Heart left ventricle (tissue), 16 donors: ENCODE measurements at places on chromosomes 3 and 15.
A peak's percentile ranks its signal among the peaks of the same experiment; 100 is the strongest.

DNA sequence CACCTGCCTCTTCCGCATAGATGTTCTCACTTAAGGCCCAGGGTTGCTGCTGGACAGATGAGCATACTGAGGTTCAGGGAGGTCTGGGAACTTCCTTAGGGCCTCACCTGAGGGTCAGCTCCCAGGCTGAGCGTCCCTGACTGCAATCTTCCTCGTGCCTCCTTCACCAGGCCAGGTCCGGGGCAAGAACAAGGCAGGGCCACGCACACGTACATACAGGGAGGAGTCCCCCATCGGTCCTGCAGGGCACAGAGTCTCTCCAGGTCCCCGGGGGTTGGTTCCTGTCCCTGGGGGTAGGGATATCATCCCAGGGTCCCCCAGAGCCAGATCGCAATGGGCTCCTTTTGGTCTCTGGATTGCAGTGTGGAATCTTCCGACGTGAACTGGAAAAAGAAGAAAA, 130.1 kb downstream of the LRRK1 start:
- no peaks in the 10 kb centered on the region for H3K4me1 ChIP-seq
- no peak overlapping the region for H3K27ac ChIP-seq

DNA sequence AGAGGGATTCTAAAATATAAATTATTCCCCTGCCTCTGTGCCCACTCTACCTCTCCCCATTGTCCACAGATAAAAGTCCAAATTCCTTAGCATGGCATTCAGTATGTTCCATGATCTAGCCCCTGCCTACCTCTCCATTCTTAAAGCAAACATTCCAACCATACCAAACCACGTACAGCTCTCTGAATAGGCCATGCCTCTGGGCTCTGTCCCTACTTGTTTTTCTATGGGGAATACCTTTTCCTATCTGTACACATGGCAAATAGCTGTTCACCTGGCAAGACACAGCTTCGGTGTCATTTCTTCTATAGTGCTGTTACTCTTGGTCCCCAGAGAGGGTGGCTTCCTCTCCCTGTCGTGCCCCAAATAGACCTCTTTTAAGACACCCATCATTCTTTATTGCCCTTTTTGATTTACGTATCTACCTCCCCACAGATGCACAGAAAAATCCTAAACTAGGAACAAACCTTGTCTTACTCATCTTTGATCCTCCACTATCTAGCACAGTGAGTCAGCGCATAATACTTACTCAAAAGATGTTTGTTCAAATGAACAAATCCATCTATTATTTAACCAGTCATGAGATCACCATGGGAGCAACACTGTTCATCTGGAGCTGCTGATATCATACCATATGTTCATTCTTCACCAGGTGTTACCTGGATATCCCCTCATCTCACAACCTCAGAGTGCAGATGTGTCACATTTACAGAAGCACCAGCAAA, 329.8 kb downstream of the THSD4 start:
- no peak overlapping the region for H3K4me3 ChIP-seq
- H3K27me3 ChIP-seq = no peaks in the 10 kb centered on the region
- no peaks in the 10 kb centered on the region for H3K36me3 ChIP-seq
- no peak overlapping the region for H3K27ac ChIP-seq

DNA sequence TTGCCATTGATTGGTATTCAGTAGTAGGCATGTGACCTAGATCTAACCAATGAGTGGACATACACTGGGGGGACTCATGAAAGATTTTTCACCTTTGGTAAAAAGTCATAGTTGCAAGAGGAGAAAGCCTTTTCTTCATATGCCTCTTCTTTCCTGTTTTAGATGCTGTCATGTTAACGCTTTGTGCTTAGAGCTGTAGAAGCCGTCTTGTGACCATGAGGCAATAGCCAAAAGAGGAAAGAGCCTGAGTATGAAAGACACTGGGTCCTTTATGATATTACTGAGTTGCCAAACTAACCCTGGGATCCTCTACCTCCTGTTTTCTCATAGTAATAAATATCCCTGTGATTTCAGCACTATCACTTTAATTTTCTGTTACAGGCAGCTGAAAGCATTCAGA, 396.0 kb downstream of the FHIT start:
- H3K4me3 ChIP-seq = no peak overlapping the region
- no peak for DNase-seq
- H3K36me3 ChIP-seq = no peaks in the 10 kb centered on the region
- no peaks in the 10 kb centered on the region for H3K27me3 ChIP-seq
- H3K27ac ChIP-seq = no peak overlapping the region
- no peaks in the 10 kb centered on the region for H3K4me1 ChIP-seq

DNA sequence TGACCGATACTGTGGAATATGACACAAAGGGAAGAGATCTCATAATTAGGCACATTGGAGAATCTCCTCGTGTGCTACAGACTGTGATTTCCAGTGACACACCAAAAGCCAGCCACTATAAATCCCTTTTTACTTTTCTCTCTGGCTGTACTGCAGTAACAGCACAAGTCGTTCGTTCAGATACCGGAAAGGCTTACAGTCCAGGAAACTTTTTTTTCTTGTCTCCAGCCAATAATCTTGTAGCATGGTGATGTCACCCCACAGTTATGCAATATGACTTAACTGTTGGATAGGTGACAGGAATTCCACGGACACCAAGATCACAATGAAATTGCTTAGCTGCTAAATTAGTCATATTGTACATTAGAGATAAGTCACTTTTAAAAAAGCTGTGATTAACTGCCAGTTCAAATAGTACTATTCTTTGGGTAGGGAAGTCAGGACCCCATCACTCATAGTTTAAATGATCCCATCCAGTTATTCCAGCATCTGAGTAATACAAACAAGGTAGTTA, 36.3 kb upstream of the TSC22D2 start:
- DNase-seq = no peak
- peak overlapping the region; percentile 34 for H3K4me3 ChIP-seq
- H3K27ac ChIP-seq = peak overlapping the region; percentile 89
- no peaks in the 10 kb centered on the region for H3K27me3 ChIP-seq
- no peaks in the 10 kb centered on the region for H3K36me3 ChIP-seq

DNA sequence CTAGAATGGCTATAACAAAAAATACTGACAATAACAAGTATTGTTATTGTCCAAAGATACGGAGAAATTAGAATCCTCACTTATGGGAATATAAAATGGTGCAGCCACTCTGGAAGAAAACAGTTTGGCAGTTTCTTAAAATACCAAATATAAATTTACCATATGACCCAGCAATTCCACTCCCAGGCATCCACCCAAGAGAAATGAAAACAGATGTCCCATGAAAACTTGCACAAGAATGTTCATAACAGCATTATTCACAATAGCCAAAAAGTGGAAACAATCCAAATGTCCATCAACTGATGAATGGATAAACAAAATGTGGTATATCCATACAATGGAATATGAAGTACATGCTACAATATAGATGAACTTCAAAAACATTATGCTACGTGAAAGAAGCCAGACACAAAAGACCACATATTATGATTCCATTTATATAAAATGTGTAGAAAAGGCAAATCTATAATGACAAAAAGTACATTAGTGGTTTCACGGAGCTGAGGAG, 9.4 kb downstream of the AAGAB start:
- no peak overlapping the region for H3K27ac ChIP-seq
- DNase-seq = no peak
- no peaks in the 10 kb centered on the region for H3K27me3 ChIP-seq
- no peaks in the 10 kb centered on the region for H3K4me1 ChIP-seq

- no peak overlapping the region for H3K27ac ChIP-seq
- no peaks in the 10 kb centered on the region for H3K36me3 ChIP-seq
- no peaks in the 10 kb centered on the region for H3K4me1 ChIP-seq
- no peaks in the 10 kb centered on the region for H3K27me3 ChIP-seq
Measured at GRCh38 chr3:7854721-7855120, 646.9 kb upstream of the LMCD1 start.

DNA sequence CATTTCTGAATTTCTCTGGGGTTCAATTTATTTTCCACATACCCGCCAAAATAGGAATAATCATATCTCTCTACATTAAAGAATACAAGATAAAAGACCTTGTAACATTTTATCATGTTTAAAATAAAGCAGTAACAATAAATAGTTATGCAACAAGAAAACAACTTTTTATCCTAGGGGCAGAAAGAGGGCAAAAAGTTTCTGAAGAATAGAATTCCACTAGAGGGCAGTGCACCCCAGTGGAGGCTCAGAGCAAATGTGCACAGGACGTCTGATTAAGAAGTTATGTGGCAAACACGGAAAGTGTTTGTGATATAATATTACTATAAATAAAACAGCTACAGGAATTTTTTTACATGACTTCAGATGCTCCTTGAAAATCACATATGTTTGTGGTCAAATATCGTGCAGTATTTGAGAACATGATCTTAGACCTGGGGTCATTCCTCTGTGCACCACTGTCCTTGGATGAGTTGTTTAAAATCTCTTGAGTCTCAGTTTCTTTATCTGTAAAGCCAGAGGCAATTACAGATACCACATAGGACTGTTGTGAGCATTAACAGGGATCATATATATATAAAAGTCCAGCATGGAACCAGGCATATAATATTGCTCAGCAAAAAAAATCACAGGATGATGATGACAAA, 13.2 kb upstream of the PIK3R4 start:
- no peak overlapping the region for H3K27ac ChIP-seq
- H3K27me3 ChIP-seq = no peaks in the 10 kb centered on the region
- H3K4me1 ChIP-seq = peaks cover 3% of the 10 kb centered on the region
- no peak overlapping the region for H3K4me3 ChIP-seq
- H3K36me3 ChIP-seq = no peaks in the 10 kb centered on the region
- no peak for DNase-seq

DNA sequence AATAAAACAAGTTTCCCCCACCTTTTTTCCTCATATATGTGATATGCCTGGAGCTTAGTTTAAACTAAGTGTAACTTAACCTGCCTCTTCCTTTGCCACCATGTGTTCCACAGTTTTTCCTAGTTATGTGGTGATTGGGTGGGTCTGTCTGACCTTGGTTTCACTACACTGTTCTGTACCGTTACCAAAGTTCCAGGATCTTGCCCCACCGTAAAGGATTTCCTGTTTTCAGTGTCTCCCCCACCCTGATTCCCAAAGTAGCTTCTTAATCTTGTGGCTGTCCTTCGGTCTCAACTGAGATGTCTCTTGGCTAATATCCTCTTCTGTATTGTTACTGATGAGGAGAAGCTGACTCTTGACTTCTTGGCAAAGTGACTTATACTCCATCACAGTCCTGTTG, 6.4 kb upstream of the MGA start:
- no peak overlapping the region for H3K27ac ChIP-seq
- no peak for DNase-seq
- H3K4me1 ChIP-seq = no peaks in the 10 kb centered on the region
- H3K36me3 ChIP-seq = no peaks in the 10 kb centered on the region

DNA sequence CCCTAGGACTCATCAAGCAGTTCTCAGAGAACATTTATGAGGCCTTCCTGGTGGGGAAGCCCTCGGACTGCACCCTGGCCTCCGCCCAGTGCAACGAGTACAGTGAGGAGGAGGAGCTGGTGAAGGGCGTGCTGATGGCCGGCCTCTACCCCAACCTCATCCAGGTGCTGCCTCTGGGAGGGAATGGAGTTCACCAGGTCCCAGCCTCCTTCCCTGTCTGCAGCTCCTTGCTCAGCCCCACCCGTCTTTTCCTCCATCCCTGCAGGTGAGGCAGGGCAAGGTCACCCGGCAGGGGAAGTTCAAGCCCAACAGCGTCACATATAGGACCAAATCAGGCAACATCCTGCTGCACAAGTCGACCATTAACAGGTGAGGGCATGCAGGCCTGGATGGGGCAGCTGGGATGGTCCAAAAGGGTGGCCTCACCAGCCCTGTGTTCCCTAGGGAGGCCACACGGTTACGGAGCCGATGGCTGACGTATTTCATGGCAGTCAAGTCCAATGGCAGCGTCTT, 46.3 kb downstream of the DHX30 start:
- H3K4me1 ChIP-seq = no peaks in the 10 kb centered on the region
- no peak for DNase-seq
- peaks cover 97% of the 10 kb centered on the region for H3K36me3 ChIP-seq
- no peak overlapping the region for H3K27ac ChIP-seq

DNA sequence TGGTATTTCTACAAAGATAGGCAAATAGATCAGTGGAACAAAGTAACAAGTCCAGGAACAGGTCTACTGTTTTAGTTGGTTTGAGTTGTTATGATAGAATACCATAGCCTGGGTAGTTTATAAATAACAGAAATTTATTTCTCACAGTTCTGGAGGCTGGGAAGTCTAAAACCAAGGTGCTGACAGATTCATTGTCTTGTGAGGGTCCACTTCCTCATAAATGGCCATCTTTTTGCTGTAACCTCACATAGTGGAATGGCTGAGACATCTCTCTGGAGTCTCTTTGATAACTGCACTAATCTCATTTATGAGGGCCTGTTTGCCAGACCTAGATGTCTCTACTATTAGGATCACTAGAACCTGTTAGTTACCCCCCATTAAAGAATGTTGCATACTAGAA, 152.3 kb upstream of the MYRIP start:
- H3K27ac ChIP-seq = no peak overlapping the region
- no peak for DNase-seq
- H3K4me3 ChIP-seq = no peak overlapping the region
- H3K4me1 ChIP-seq = no peaks in the 10 kb centered on the region
- no peaks in the 10 kb centered on the region for H3K27me3 ChIP-seq
- no peaks in the 10 kb centered on the region for H3K36me3 ChIP-seq

GRCh38 chr15:57495041-57495440, 96.7 kb upstream of the MYZAP start:
- H3K36me3 ChIP-seq = no peaks in the 10 kb centered on the region
- DNase-seq = no peak
- no peaks in the 10 kb centered on the region for H3K27me3 ChIP-seq
- H3K4me1 ChIP-seq = peaks cover 16% of the 10 kb centered on the region

GRCh38 chr3:50318615-50319014, 3.9 kb downstream of the HYAL2 start:
- H3K27me3 ChIP-seq = no peaks in the 10 kb centered on the region
- peak; percentile 15 for DNase-seq
- H3K36me3 ChIP-seq = peaks cover 11% of the 10 kb centered on the region
- peak overlapping the region; percentile 7 for H3K27ac ChIP-seq
- H3K4me1 ChIP-seq = peaks cover 49% of the 10 kb centered on the region
- peak overlapping the region; percentile 86 for H3K4me3 ChIP-seq

- no peaks in the 10 kb centered on the region for H3K27me3 ChIP-seq
- no peak overlapping the region for H3K4me3 ChIP-seq
- DNase-seq = peak; percentile 71
- H3K27ac ChIP-seq = peak overlapping the region; percentile 56
- H3K4me1 ChIP-seq = peaks cover 35% of the 10 kb centered on the region
- no peaks in the 10 kb centered on the region for H3K36me3 ChIP-seq
Measured at GRCh38 chr15:81023483-81024264, 23.0 kb downstream of the TLNRD1 start.

- no peak overlapping the region for H3K4me3 ChIP-seq
- H3K36me3 ChIP-seq = peaks cover 23% of the 10 kb centered on the region
- peaks cover 12% of the 10 kb centered on the region for H3K4me1 ChIP-seq
- DNase-seq = no peak
- H3K27ac ChIP-seq = no peak overlapping the region
- no peaks in the 10 kb centered on the region for H3K27me3 ChIP-seq
Measured at GRCh38 chr3:187717572-187717971, 15.2 kb upstream of the RTP2 start.

DNA sequence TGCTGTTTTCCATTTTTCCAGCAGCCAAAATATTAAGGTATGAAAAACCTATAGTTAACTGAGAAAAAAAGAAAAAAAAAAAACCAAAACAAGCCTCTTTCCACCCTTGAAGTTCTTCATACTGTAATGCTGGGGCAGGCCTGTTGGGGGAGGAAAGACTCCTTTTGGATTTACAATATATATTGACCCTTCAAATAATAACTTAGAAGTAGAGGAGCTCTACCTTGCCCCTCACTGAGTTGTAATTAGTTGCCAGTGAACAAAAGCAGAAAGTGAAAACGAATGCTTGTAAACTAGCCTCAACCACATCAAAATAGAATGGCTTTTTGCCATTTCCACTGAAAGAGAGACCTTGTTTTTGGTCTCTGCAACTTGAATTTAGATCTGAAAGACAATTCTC, 326.6 kb downstream of the NR2F2 start:
- no peaks in the 10 kb centered on the region for H3K27me3 ChIP-seq
- no peak for DNase-seq
- no peak overlapping the region for H3K27ac ChIP-seq
